Caco-2 (cell line): ENCODE measurements at places on chromosomes 12 and 14. TPM values are rescaled to one million over a fixed set of nuclear protein-coding genes. Genes with fewer than 3 reads are reported as not detected.

TEX22 gene
- 0.86 and 0.91 TPM in 2 replicates for total RNA-seq

APOF gene
- total RNA-seq = 0.18 and 0.23 TPM in 2 replicates

RPGRIP1 gene
- total RNA-seq = 0.12 TPM in 1 of 2 replicates, not detected in the other

PMEL gene
- 7.8 and 9.7 TPM in 2 replicates for total RNA-seq

GDF3 gene
- total RNA-seq = 0.41 TPM in 1 of 2 replicates, not detected in the other

HRK gene
- total RNA-seq = 0.61 and 1.3 TPM in 2 replicates

TGFB3 gene
- 10.2 and 12.4 TPM in 2 replicates for total RNA-seq

SMCO2 gene
- 0.93 and 1.2 TPM in 2 replicates for total RNA-seq

DNA sequence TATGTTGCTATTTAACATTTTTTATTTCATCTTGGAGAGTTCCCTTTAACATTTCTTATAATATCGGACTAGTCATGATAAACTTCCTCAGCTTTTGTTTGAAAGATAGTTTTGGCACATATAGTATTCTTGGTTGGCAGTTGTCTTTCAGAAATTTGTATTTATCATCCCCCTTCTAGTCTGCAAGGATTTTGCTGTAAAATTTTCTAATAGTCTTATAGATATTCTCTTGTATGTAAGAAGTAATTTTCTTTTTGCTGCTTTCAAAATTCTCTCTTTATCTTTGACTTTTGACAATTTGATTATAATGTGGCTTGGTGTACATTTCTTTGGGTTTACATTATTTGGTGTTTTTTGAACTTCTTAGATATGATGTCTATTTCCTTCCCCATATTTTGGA, 116.0 kb upstream of the AVPR1A start:
- DNase-seq = no peak

- DNase-seq = peak; percentile 39
These were observed 10.1 kb downstream of the MCRS1 start for GRCh38 chr12:49557917-49558215.

- peak; percentile 7 for DNase-seq
These were observed 9.6 kb downstream of the APOBEC1 start for GRCh38 chr12:7656121-7656520.

GRCh38 chr14:75150150-75150549, 23.3 kb upstream of the NEK9 start:
- no peak for DNase-seq

GRCh38 chr12:109130297-109131153, 14.1 kb downstream of the ACACB start:
- DNase-seq = no peak

- DNase-seq = no peak
These were observed 26.9 kb upstream of the GCH1 start for GRCh38 chr14:54929556-54929955.

GRCh38 chr12:110224379-110225304, 56.4 kb upstream of the ATP2A2 start:
- DNase-seq = no peak

- no peak for DNase-seq
These were observed 439.4 kb downstream of the PDZRN4 start for GRCh38 chr12:41627476-41627875.

GRCh38 chr14:63573581-63573980, 30.4 kb upstream of the PPP2R5E start:
- DNase-seq = no peak

DNA sequence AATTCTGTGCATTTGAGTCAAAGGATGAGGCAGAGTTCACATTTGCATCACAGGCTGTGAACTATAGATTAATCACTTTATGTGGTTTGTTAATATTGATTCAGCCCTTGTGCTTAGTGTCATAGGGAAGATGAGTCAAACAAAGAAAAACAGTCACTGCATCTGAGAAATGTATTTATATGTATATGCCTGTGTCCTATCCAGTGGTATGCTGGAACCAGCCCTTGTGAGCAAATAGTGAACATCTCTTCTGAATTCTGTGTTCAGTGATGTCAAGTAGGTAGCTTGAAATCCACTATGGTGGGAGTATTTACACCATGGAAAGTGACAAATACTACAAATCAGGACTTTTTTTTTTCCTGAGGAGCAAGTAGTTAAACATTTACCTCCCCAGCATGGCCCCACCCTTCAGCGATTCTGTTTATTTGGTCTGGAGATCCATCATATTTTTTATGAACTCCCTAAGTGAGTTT, 128.5 kb downstream of the HMGA2 start:
- no peak for DNase-seq

DNA sequence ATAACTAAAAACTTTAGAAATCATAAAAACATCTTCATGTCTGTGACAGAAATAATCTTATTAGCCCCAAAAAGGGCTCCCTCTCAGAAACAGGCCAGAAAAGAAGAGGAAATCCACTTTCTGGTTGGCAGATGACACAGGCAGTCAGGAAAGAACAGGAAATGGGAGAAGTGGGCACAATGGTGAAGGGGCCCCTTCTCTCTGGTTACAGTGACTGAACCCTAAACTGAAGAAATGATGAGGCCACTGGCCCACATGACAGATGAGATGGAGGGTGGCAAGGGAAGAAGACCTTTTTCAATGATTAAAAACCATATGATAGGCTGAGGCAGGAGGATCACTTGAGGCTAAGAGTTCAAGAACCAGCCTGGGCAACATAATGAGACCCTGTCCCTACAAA, 21.1 kb downstream of the TCTN1 start:
- no peak for DNase-seq

GRCh38 chr12:125136702-125137101, 71.5 kb downstream of the AACS start:
- DNase-seq = no peak

GRCh38 chr12:74644681-74645080, 107.0 kb downstream of the ATXN7L3B start:
- no peak for DNase-seq

DNA sequence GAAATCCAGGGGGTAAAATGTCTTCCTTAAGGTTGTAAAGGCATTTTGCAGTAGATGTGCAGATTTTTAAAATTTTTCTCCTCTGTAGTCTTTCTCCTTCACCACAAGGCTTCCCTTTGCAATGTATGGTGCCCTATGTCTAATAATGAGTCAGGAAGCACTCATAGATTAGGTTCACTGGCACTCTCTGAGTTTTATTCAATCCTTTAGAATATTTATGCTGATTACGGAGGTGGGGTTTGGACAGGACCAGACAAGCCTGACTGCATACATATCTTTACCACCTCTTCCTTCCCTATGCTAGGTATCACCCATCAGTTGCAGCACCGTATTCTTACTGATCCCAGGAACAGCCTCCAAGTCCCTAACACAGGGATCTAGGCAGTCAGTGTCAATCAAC, 99.5 kb downstream of the NEDD1 start:
- DNase-seq = no peak

- peak; percentile 42 for DNase-seq
These were observed 133.6 kb downstream of the TTLL5 start for GRCh38 chr14:75794615-75795038.

- DNase-seq = no peak
These were observed 2.5 kb downstream of the TMEM253 start for GRCh38 chr14:21103411-21103709.

DNA sequence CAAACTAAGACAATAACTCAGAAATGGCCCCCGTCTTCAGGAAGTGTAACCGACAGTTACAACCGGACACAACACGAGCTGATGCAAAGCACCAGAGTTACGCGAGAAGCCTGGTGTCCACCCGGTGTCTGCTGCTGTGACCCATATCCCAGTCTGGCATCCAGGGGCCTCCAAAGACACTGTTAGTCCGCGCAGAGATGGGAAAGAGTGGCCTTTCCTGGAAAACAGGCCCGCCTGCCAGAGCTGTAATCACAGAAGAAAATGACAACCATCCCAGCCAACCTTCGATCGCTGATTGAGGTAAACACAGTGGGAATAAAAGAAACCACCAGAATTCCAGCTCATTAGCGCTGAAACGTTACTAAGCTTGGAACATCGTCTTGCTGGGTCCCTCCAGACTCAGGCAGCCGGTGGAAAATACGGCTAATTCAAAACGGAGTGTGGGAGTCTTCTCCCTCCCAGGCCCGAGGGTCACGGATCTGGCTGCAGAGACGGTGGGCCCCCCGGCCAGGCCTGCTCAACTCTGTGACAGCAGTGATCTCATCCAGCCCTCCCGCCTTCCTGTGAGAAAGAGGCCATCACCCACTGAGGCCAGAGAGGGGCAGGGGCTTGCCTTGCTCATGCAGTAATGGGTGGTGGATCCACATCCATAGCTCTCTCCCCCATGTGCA, 273.9 kb upstream of the RTL1 start:
- no peak for DNase-seq

DNA sequence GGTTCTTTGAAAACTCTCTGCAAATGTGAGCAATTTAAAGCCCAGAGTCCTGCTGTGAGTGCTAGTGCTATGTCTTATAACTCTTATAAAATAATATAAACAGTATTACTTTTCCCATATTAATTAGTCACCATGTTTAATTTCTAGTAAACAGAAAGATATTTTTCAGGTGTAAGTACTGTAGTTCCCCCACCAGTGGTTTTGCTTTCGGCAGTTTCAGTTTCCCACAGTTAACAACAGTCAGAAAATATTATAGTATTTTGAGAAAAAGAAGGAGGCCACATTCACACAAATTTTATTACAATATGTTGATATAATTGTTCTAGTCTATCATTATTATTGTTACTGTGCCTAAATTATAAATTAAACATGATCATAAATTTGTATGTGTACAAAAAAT, 800.5 kb downstream of the LRFN5 start:
- no peak for DNase-seq

GRCh38 chr12:64890873-64891468, 66.5 kb downstream of the TBC1D30 start:
- peak; percentile 65 for DNase-seq

- DNase-seq = no peak
These were observed 31.3 kb downstream of the CYP46A1 start for GRCh38 chr14:99715266-99716000.

DNA sequence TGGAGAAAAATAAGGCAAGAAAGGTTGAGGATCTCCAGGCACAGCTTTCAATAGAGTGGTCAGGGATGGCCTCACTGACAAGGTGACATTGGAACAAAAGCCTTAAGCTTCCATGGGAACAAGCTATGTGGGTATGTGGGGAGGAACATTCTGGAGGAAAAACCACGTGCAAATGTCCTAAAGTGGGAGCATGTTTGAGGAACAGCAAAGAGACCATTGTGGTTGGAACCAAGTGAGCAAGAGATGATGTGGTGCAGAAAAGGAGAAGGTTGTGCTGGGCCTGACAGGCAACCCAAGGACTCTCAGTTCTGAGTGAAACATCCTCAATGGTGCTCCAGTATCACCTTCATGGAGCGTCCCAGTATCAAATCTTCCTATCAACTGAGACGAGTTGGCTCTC, 184.0 kb downstream of the CAND1 start:
- DNase-seq = no peak

DNA sequence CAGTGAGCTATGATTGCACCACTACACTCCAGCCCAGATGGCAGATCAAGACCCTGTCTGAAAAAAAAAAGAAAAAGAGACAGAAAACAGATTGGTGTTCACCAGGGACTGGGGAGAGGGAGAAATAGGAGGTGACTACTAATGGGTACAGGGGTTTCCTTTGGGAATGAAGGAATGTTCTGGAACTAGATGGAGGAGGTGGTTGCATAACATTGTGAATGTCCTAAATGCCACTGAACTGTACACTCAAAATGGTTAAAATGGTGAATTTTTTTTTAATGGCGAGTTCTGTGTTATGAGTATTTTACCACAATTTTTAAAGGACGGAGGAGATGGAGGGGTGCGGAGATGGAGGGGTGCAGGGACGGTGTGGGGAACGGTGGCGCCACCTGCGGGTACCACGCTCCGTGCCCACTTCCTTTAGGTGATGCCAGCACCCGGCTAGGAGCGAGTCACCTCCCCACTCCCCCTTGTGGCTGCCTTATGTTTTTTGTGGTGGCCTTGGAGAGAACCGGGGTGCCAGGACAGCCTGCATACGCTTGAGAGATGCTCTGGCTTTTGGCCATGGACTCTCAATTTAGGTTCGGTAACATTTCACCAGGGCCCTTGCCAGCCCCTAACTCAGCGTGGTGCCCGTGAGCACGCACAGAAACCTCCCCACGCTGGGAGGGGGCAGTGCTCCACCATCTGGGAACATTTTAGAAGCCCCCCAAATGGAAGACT, 16.1 kb downstream of the UBC start:
- DNase-seq = peak; percentile 63

DNA sequence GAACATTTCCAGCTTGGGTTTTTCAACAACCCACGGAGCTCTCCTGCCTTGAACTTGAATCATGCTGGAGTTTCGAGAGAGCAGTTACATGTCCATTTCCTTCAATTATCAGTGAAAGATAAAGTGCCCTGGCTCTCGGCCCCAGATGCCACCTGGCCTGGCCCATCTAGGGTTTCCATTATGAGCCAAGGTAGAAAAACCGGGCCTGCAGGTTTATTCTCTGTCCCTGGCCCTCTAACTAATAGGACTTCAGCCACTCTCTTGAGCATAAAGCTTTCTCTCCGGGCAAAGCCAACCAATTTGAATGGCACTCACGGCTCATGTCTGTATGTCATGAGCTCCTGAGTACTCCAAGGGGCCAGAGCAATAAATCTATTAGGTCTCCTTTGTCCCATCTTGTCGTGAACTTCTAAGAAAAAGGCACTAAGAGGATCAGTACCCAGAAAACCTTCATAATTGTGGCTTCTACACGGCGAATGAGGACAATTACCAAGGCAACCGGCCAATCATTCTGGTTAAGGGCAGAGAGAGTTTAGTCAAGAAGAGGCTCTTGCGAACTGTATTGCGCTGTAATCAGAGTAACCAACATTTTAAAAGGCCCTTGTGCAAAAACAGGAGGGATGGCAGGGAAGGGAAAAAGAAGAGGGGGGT, 392.3 kb downstream of the MED13L start:
- DNase-seq = no peak

DNA sequence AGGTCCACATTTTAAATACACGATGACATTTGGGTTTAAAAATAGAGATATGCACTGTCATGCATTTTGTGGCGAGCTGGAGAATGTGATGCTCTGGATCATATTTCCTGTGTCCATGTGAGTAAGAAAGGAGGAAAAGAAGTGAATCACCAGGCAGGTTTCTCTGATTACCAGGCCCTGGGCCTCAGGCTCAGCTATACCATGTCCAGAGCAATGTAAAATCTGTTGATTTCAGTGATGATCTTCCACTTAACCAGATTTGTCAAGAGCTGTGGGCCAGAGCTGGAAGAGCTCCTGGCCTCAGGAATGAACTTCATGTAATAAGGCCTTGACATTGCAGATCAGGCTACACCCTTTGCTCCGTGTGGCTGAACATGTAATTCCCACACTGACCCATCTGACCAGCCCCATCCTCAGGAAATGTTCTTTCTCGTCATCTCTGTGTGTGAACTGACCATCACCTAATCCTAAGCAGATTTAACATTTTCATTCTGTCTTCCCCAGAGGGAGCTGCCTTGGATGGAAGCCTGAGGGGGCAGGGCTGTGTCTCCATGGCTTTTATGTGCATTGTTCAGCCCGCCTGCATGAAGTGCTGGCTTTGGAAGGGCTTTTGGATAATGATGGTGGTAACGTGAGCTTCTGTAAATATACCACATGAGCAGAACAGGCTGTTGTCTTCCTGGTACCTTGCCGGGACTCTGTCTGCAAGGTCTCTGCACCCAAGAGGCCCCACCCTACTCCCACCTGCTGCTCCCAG, 54.5 kb downstream of the CRACR2A start:
- DNase-seq = no peak

GRCh38 chr14:80906946-80907345, 34.6 kb downstream of the CEP128 start:
- DNase-seq = no peak
